ENCODE measurements at places on chromosomes 3 and 15.

- DNase-seq, result peak; percentile 33
Observed at GRCh38 chr3:128698211-128699047, 27.6 kb upstream of the RAB7A start.

DNA sequence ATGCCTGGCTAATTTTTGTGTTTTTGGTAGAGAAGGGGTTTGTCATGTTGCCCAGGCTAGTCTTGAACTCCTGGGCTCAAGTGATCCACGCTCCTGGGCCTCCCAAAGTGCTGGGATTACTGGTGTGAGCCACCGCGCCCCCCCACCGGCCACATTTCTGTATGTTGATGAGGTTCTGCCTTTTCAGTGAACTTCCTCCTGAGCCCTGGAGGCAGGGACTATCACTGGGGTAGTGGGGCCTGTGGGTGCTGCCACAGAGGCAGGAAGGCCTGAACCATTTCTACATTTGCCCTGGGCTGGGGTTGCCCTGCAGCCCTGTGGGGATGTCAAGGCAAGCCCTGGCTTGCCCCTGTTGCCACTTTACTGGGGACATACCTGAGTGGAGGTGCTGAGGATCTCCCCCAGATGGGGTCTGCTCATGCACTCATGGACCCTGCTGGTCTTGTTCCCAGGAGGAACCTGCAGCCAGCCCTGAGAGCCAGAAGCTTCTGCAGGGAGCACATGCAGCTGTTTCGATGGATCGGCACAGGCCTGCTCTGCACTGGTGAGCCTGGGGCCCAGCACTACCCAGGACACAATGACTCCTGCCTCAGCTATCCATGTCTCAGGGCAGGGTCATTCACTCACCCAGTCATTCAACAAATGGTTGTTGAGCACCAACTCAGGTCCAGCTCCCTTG is 5.7 kb downstream of the SLC28A1 start:
- DNase-seq, result no peak

DNA sequence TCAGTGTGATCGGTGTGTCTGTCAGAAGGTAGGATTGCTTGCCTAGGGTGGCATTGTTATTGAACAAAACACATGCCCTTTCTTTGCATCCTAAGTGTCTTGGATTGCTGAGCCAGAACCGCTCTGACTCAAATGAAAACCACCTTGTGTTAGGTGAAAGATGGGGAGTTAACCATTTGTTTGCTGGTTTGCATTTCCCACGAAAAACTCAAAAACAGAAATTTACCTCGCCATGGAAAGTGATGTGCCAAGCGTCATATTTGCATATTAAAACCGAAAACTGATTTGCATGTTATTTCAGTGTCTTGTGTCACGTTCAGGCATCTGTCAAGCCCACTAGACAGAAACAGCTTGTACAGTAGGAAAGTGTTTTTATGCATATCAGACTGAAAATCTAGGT is 474.6 kb upstream of the TPRG1 start:
- no peak for DNase-seq

DNA sequence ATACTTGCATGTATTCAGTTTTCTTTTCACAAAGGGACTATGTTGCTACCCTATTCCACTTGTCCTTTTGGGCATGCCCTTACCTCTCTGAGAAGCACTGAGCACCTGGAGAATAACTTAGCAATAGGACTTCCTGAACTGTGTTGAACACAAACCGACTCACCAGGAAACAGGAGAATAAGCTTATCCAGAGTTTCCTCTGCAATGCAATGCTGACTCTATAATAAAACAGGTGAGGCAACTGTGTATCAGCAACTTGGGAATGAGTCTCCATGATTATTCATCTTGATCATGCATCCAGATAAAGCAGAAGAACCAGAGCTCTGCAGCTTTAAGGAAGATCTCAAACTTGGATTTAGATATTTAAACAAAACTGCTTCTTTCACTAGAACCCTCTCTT is 806.5 kb downstream of the IGSF11 start:
- DNase-seq, result no peak

DNA sequence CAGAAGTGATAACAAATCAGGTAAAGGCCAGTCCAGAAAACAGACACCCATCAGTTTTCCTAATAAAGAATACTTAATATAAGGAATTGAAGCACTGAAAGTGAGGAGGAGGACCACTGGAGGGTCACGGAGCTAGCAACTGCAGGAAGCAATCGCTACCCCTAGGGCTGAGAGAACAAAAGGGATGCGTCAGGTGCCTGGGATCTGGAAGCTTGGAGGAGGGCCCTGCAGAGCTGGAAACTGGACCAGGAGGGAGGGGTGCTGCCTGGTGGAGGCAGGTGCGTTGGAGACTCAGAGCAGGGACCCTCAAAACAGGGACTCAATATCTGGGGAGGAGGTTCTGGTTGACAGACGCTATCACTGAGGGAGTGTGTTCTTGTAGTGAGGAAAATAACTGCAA is 308.1 kb upstream of the RASGRP1 start:
- DNase-seq, result no peak

DNA sequence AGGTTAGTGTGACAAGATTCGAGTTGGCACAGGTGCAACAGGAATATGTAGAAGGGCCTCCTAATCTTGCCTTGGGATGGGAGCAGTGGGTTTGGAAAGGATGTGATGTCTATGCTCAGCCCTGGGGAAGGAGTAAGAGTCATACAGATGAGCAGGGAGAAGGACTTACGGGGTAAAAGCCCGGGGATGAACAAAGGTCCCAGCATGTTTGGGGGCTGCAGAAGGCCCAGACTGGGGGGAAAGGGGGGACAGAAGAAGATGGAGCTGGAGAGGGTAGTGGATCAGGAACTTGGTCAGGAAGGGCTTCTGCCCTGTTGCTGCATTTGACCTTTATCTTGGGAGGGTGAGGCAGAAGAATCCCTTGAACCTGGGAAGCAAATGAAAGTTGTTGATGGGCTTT is 240.1 kb upstream of the ST8SIA2 start:
- DNase-seq, result no peak

GRCh38 chr15:34116620-34117019 is 14.7 kb downstream of the PGBD4 start:
- no peak for DNase-seq

DNA sequence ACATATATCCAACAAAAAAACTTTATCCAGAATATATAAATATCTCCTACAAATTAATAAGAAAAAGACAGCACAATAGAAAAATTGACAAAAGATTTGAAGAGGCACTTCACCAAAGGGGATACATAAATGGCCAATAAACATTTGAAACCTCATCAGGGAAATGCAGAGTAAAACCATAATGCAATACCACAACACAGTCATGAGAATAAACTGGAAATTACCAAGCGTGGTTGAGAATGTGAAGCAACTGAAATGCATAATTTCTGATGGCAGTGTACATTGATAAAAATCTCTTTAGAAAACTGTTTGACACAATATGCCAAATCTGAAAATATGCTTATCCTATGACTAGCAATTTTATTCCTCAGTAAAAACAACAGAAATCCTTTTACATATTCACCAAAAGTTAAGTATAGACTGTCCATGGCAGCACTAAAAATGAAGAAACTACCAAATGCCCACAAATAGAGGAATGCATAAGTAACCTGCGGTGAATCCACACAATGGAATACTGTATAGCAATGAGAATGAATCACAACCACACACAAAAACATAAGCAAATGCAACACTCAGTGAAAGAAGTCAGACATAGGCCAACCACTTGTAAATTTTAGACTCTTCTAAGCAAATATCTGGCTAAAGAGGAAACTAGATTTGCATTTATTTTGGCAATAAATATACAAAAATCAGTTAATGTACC is 7.9 kb downstream of the LYZL4 start:
- no peak for DNase-seq

GRCh38 chr3:53709860-53710674 is 136.2 kb downstream of the CHDH start:
- DNase-seq, result peak; percentile 56

DNA sequence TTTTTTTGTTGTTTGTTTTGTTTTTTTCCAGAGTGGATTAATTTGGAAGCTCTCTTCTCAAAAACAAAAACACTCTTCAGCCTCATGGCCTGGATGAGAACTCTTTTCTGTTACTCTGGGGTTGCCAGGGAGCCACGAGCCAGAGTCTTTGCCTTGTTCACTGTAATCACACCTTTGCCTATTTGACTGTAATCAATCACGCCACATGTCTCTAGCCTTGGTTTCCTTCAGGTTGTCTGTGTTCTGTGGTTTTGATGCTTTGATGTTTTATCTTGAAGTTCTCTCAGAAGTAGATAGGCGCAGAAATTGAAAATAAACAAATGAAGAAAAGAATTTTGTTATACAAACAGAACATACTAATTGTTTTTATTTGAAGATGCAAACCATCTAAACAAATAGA is 62.3 kb upstream of the IGF1R start:
- DNase-seq, result no peak

DNA sequence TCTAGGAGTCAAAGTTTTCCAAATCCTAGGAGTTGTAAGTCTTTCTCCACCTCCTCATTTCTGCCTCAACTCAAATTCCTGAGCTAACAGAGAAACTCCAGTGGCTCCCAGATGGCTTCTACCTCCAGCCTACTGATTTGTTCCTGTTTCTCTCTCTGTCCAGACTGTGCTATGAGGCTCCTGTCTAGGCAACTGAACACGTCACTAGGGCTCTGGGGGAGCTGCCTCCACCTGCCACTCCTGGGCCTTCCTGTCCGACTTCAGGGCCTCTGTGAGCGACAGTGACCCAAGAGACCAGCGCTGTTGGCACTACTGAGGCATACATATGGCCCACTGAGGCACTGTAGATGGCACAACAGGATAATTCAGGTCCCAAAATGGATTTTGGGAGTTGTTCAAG is 71.4 kb downstream of the EXOG start:
- DNase-seq, result no peak

DNA sequence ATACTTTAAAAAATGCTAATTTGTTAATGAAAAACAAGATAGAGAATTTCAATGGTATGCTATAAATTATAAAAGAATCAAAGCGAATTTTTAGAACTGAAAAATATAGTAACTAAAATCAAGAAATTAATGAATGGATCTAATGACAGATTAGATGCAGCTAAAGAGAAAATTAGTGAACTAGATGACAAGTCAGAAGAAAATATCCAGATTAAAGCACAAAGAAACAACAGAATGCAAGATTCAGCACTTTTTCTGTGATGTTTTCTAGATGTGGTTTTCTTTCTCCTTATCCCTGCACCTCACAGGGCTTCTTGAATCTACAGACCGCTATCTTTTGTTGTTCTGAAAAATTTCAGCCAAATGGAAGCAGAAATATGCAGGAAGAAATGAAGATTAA is 54.4 kb downstream of the INO80 start:
- no peak for DNase-seq

DNA sequence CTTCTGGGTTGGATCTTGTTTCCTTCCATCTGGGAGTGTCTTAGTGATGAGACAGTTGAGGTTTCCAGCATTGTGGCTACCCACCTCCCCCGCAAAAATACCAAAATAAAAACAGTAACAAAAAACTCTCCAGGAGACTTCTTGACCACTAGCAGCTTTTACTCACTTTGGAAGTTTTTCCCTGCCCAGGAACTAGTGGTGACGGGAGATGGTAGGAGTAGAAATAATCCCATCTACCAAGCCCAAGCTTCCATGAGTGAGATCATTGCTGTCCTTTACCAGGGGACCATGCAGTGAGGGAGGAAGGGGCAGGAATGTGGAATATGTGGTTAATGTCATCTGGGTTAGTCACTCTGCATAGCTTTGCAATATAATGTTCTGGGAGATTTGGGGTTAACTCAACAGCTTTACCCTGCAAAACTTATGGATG is 187.7 kb downstream of the ITPR1 start:
- no peak for DNase-seq

- DNase-seq, result no peak
Observed at GRCh38 chr3:42216302-42216701, 49.7 kb downstream of the CCK start.

GRCh38 chr15:80925597-80926059 is 64.0 kb downstream of the MESD start:
- DNase-seq, result no peak

DNA sequence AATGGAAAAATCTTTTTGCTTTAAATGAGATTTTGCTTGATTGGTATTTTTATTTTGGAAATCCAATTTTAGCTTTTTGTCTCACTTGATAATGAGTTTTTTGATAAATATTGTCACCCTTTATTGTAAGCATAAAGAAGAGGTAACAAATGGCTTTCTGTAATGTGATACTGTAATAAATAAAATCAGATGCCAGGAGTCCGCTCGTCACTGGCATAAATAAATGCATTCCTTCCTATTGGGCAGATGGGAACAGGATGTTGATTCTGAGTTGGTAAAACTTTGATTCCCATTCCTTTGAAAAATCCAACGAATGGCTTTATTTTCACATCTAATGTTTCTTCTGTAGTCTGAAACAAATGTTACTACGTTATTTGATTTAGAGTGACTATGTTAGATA is 59.9 kb downstream of the CACNA2D3 start:
- no peak for DNase-seq

- DNase-seq, result no peak
Observed at GRCh38 chr3:43477600-43477999, 144.2 kb downstream of the ANO10 start.
